T47D (cell line): ENCODE measurements at places on chromosomes 4 and X.
A peak's percentile ranks its signal among the peaks of the same experiment; 100 is the strongest.

DNA sequence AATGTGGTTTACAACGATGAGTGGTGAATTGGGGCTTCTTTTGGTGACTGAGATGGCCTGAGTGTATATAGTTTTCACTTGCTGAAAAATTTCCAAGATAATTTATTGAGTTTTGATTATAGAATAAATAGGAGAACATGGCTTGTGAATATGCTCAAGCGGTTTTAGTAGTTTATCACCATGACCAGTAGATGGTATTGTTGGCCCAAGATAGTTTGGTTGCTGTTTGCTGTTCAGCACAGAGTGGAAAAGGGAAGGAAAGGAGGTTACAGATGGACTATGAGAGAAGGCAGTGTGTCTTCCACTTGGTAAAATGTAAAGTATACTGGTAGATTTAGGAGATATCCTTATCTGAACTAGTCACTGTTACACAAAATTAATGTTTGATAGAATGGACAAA lies 55.8 kb upstream of the POU4F2 start:
- DNase-seq, result no peak

DNA sequence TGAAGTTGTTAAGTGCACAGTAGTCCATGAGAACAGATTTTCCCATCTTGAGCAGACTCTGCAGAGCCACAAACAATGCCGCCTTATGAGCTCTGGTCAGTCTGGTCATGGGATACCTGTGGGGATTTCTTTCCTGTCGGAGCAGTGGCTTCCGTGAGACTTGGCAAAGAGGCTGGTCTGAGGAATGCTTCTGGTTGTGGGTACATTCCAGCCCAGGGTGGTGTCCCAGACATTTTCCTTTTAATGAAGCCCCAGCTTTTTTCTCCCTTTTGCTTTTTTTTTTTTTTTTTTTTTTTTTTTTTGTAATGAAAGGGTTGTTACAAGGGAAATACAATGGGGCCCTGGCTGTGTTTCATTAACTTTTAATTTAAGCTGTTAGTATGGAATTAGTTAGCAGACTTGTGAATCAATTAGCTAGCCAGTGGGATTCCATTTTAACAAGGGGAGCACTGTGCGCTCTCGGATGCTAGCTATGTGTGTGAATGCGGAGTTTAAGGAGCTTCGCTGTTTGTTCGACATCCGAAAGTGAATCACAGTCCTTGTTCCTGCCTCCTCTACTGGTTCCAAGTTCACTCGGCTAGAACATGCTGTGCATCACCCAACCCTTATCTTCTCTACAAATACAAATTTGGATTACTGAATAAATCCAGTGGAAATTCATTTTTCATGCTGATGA lies 225.1 kb downstream of the CBR4 start:
- no peak for DNase-seq

DNA sequence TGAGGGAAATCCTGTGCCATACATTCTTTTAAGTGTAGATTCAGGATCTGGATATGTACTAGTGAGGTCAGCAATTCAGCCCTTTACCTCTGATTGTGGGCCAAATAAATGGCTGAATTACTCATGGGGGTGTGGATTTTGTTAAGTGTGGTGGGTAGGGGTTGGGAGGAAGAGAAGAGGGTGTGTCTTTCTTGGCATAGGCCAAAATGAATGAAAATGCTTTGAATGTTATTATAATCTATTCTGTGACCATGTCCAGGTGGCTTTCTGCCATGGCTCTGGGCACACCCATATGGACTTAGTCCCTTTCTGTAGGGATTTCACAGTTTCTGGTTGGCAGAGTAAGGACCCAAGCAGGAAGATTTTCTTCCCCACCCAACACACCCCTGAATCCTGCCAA lies 244.3 kb downstream of the CBR4 start:
- no peak for DNase-seq

DNA sequence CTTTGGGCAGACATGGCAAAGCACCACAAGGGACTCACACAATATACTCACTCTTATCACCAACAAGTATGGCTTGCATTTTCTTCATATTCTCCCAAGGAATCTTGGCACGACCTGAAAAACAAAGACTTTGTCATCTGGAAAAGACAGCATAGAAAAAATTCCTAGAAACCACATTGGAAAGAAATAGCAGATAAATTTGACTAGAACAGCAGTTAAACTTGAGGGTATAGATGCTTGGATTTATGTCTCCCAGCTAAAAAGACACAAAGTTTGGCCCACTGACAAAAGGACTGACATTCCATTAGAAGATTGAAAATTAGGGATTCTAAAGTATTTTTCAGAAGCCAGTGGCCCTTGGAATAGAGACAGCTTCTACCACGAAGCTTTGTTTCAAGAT lies 6.9 kb upstream of the VEGFC start:
- DNase-seq, result no peak

DNA sequence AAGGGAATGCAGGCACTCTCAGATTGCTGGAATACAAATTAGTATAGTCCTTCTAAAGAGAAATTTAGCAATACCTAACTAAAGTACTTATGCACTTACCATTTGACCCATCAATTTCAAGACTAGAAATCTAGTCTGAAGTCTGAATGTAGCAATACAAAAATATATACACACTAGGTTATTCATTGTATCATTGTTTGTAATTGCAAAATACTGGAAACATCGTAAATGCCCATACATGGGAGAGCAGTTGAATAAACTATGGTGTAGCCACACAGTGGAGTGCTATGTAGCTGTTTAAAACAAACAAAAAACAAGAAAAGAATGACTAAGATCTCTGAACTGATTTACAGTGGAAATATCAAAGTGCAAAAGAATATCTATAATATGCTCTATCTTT lies 346.4 kb downstream of the ZNF674 start:
- DNase-seq, result no peak

- DNase-seq, result peak; percentile 15
Observed at GRCh38 chr4:145618210-145618931, 814 bp upstream of the MMAA start.

- DNase-seq, result no peak
Observed at GRCh38 chr4:67558493-67558892, at the start of gene STAP1. STAP1 (plus strand) TSS chr4:67558727; CDS start chr4:67558810, 83 bp downstream.

GRCh38 chrX:119687661-119688413 lies 5.1 kb downstream of the SEPTIN6 start:
- no peak for DNase-seq

DNA sequence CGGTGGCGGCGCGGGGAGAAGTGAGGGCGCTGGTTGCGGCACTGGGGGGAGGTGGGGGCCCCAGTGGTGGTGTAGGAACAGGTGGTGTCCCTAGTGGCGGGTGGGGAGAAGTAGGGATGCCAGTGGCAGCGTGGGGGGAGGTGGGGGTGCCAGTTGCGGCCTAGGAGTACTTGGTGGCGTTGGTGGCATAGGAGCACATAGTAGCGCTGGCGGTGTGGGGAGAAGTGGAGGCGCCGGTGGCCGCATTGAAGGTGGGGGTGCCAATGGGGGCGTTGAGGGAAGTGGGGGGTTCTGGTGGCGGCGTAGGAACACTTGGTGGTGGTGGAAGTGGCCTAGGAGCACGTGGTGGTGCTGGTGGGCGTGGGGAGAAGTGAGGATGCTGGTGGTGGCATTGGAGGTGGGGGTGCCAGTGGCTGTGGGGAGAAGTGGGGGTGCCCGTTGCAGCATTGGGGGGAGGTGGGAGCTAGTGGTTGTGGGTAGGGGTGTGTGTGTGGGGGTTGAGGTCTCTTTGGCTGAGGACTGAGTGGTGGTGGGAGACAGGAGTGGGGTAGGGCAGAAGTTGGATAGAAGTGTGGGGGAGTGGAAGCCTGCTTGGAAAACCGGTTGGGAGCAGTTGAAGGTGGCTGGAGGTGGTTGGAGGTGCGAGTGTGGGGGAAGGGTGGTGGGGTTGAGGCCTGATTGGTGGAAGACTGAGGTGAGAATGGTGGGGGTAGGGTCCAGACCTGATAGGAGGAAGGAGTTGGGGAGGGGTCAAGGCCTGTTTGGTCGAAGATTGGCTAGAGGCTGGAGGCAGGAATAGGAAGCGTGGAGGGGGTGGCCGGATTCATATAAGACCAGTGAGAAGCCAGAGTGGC lies 1.1 kb downstream of the GCNA start:
- no peak for DNase-seq

GRCh38 chr4:168566726-168567125 lies 69.9 kb downstream of the PALLD start:
- no peak for DNase-seq

DNA sequence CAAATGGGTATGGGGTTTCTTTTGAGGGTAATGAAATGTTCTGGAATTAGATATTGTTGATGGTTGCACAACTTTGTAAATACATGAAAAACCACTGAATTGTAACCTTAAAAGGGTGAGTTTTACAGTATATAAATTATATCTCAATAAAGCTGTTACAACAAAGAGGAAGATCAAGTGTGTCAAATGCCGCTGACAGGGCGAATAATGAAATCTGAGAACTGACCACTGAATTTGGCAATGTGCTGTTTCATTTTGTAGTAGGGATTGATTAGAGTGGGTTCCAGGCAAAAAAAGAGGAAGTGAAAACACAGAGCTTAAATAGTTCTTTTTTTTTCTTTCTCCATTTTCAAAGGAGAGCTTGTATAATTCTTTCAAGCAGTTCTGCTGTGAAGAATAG lies 161.1 kb upstream of the NAP1L5 start:
- no peak for DNase-seq

DNA sequence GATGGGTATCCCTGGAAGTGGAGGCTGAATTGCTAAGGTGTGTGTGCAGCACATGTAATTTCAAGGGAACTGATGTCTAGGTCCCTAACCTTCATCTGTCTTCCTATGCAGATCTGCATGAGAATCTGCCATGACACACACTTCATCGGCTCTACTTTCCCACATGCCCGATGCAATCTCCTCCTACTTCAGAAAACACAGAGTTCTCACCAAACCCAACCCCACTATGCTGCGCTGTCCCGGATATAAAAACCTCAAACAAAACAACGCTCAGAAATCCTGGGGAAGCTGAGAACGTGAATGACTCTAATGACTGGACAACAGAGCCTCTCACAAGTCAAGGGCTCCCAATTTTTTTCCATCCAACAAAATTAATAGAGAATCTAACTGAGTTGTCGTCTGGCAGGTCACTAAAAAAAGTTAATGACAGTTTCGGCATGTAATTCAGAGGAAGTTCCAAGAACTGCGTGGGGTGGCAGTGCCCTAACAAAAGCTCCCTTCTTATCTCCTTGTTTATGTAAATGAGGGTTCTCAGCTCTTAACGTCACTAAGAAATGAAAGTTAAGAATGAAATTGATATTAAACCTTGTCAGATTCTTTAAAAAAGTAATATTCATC lies 39.0 kb downstream of the STX18 start:
- DNase-seq, result no peak

DNA sequence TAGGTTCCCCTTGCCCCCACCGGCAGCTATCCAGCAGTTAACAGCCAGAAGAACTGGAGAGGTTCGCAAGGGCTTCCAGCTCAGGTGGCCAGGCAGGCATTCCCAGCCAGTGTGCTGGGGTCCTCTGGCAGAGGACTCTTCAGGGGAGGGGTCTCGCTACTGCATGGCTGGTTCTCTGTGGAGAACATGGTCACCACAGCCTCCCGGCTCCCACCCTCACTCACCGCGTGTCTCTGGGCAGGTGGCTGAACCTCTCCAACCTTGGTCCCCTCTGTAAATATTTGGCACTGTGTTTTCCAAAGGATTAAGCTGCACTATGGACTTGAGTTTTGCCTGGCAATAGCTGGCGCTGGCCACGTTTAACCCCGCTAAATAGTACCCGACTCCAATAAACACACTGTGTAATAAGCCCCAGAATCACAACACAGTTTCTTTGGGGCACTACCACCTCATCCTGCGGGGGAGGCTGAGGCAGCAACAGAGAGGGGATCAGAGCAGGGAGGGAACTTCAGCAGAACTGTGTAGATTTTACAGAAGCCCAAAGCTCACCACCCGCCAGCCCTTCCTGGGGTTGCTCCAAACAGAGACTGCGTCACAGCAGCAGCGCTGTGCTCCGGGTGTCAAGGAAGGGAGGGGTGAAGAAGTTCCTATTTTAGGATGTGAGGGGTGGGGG lies 15.2 kb downstream of the BCOR start:
- peak; percentile 22 for DNase-seq

- no peak for DNase-seq
Observed at GRCh38 chr4:151197247-151197646, 79.7 kb upstream of the PRSS48 start.

DNA sequence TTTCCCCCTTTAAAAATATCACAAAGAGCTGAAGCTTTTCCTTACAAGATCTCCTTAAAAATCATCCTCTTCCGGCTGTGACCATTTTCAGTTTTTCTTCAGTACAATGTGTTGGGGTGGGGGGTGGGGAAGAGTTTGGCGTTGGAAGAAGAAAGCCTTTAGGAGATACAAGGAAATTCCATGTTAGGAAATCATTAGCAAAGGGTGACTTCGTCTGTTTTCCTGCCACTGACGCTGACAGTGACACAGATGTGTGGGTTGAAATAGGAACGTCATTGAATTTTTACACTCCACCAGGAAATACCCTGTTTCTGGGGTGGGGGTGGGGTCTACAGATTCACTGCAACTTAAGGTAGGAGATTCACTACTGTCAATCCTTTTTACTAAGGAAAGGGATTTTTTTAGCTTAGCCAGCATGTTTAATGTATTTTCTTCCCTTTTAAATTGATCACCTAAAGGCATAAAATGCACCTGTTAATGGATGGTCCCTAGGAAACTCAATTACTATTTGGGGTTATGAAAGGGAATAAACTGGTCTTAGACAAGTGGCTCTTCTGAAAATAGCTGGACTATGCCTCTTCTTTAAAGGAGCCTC lies 3.9 kb downstream of the MAMLD1 start:
- no peak for DNase-seq

DNA sequence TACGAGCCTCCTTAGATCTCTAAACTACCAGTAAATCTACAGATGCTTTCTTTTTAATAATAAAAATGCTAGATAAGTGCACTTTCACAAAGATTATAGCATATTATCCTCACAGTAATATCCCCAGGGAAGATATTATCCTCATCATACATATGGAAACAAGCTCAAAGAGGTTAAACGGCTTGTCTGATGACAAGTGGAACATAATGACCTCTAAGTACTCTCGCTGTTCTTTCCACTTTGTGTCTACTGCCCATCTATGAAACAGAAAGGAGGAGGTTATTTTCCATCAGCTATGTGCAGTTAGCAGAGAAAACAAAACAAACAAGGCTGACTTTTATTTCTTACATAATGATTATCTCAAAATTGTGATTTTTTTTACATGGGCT lies 42.8 kb upstream of the PRDM8 start:
- DNase-seq, result no peak

DNA sequence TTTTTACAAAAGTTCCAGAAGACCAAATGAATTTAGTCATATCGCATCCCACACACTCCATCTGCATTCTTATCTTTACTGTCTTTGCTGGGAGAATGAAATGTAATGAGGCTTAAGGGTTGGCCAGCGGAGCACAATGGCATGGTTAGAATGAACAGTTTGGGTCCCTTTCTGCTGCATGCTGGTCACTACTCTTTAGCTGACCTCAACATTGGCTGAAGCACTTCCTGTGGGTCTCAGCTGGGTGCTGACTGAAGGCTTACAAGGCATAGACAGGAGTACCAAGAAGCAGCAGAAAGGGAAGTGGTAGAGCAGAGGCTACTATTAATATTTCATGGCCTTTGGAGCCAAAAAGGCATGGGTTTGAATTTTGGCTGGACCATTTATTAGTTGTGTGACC lies 159.4 kb upstream of the GPC4 start:
- no peak for DNase-seq

- no peak for DNase-seq
Observed at GRCh38 chr4:1043651-1044468, 32.4 kb downstream of the FGFRL1 start.
